Thymus (tissue), 14 donors: ENCODE measurements at places on chromosomes 3 and 15.

- H3K4me1 ChIP-seq = peaks cover 9% of the 10 kb centered on the region
- H3K36me3 ChIP-seq = no peaks in the 10 kb centered on the region
- H3K27me3 ChIP-seq = no peaks in the 10 kb centered on the region
- no peak overlapping the region for H3K4me3 ChIP-seq
- H3K27ac ChIP-seq = no peak overlapping the region
Measured at GRCh38 chr3:60598671-60599070, 652.6 kb downstream of the FHIT start.

DNA sequence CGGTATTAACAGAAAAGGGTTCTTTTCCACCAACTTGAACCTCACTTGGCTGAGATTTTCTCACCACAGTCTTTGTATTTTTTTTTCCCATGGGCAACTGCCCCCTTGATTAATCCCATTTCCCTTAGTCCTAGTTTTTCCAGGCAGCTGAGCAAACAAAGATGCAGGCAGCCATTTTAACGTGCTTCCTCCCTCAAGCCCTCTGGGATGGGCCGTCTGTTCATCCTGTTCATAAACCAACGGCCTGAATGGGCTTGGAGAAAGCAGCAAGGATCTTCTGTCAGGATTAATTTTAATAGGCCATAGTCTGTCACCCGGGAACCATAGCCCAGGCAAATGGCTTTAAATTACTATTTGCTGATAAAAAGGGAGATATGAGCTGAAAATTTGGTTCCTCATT is 10.4 kb upstream of the POLR2M start:
- H3K4me1 ChIP-seq = no peaks in the 10 kb centered on the region
- DNase-seq = no peak
- H3K27ac ChIP-seq = no peak overlapping the region
- H3K4me3 ChIP-seq = no peak overlapping the region
- H3K36me3 ChIP-seq = no peaks in the 10 kb centered on the region

GRCh38 chr15:68107142-68107541 is 53.0 kb downstream of the PIAS1 start:
- no peaks in the 10 kb centered on the region for H3K27me3 ChIP-seq
- H3K4me1 ChIP-seq = no peaks in the 10 kb centered on the region
- H3K27ac ChIP-seq = no peak overlapping the region
- no peak overlapping the region for H3K4me3 ChIP-seq
- DNase-seq = no peak

DNA sequence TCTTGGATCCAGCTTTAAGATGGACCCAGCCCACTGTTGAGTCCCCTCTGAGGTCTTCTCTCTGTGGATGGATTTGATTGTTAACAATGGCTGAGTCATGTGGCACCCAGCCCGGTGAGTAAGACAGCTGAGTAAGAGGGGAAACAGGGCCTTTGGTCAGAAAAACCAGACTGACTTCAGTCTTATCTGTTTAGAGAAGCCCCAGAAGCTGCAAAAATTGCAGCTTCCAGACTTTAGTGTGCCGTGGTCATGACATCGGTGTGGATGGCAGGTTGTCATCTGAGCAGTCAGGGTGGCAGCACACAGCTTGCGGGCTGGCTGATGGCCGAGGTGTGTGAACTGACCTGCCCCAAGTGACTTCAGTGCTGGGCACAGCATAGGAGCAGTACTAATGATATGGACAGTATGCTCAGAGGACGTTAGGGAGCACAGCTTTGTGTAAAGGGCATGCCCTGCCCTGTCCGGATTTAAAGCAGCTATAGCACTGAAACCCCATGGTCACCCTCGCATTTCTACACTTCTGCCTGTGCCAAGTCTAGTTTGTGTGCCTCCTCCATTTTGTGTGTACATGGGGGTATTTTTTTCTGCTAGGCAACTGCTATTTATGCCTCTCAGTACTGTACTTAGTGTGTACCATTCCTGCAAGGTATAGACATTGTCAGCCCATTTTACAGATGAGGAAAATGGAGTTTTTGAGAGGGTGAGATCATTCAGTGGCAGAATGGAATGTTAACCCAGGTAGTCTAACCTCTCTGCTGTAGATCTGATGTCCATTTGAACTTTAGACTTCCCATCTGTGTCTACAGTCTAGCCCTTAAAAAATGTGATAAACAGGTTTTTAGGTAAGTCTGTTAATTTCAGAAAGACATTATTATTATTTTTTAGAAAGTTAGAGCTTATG is 44.4 kb downstream of the FLNB start:
- H3K4me3 ChIP-seq = no peak overlapping the region
- H3K27me3 ChIP-seq = no peaks in the 10 kb centered on the region
- H3K36me3 ChIP-seq = peaks cover 8% of the 10 kb centered on the region

- H3K4me3 ChIP-seq = no peak overlapping the region
- H3K27ac ChIP-seq = no peak overlapping the region
- no peaks in the 10 kb centered on the region for H3K27me3 ChIP-seq
- H3K4me1 ChIP-seq = no peaks in the 10 kb centered on the region
Measured at GRCh38 chr3:103968751-103969150, 1398.0 kb upstream of the ALCAM start.

DNA sequence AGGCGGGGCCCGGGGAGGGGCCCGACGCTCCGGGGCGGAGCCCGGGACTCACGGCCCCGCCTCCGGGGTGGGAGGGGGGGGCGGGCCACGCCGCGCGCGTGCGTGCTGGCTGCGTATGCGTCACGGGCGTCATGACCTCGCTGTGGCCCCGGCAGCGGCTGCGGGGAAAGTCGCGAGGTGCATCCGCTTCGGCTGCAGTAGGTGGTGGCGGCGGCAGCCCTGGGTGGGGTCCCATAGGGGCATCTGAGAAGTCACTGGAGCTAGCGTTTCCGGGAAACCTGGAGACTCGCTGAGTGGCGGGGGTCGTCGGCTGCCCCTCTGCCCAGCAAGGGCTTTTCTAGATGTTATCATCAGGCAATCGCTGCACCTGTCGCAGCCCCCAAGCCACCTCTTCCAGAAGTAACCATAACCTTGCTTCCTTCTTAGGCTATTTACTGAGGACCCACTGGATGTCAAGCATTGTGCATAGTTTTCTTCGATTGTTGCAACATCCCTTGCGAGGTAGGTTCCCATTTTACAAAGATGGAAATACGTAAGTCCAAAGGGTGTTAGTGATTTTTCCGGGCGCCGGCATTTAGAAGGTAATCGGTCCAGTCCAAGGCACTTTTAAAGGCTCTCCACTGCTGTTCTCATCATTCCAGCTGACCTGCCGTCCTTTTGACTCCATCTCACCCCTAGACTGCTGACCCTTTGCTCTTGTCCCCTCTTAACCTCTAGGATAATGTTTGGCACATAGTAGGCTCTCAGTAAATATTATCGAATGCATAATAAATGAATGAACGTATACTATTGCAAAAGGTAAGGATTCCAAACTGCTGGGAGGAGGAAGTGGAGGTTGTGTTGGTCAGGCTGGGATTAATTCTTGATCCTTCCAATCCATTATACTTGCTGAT is at the start of gene GDPGP1:
Gene GDPGP1 (plus strand): TSS at position 114 of the 893 bp plus-strand sequence. CDS start 6,700 bp downstream, outside the sequence.
- DNase-seq = peak; percentile 96
- H3K4me3 ChIP-seq = peak within 1 kb of the TSS; percentile 71

GRCh38 chr3:50128001-50128400 is 27.1 kb upstream of the SEMA3F start:
- no peak overlapping the region for H3K27ac ChIP-seq
- peaks cover 7% of the 10 kb centered on the region for H3K4me1 ChIP-seq
- H3K27me3 ChIP-seq = no peaks in the 10 kb centered on the region
- peaks cover 2% of the 10 kb centered on the region for H3K36me3 ChIP-seq
- no peak for DNase-seq

GRCh38 chr15:35936284-35936683 is 390.3 kb upstream of the DPH6 start:
- H3K4me3 ChIP-seq = no peak overlapping the region
- no peaks in the 10 kb centered on the region for H3K36me3 ChIP-seq
- no peaks in the 10 kb centered on the region for H3K27me3 ChIP-seq
- no peaks in the 10 kb centered on the region for H3K4me1 ChIP-seq
- H3K27ac ChIP-seq = no peak overlapping the region

DNA sequence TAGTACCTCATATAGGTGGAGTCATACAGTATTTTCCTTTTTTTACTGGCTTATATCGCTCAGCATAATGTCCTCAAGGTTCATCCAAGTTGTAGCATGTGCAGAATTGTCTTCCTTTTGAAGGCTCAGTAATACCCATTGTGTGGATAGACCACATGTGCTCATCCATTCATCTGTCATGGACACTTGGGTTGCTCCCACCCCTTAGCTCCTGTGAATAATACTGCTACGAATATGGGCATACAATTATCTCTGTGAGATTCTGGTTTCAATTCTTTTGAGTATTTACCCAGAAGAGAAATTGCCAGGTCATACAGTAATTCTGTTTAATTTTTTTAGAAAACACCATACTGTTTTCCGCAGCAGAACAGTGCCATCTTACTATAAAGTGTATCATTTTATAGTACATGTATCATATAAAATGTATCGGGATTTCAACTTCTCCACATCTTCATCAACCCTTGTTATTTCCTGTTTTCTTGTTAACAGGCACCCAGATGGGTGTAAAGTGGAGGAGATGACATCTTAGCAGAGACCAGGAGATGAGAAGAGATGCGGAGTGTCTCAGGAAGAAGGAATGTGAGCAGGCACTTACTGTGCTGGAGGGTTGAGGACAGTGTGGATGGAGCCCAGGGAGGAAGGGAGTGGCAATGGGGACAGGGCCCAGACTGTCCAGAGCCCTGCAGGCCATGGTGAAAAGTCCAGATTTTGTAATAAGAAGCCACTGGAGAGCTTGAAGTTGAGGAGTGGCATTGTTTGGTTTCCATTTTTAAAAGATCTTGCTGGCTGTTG is 27.0 kb upstream of the PRR23E start:
- no peak for DNase-seq
- no peaks in the 10 kb centered on the region for H3K4me1 ChIP-seq
- H3K36me3 ChIP-seq = no peaks in the 10 kb centered on the region
- no peak overlapping the region for H3K27ac ChIP-seq
- H3K4me3 ChIP-seq = no peak overlapping the region

- no peaks in the 10 kb centered on the region for H3K36me3 ChIP-seq
- H3K27ac ChIP-seq = no peak overlapping the region
- peaks cover 16% of the 10 kb centered on the region for H3K4me1 ChIP-seq
- no peak overlapping the region for H3K4me3 ChIP-seq
Measured at GRCh38 chr3:183180110-183180783, 17.7 kb upstream of the LAMP3 start.
